ENCODE measurements at places on chromosomes 2 and 18. TPM values are rescaled to one million over a fixed set of nuclear protein-coding genes. Genes with fewer than 3 reads are reported as not detected.
A peak's percentile ranks its signal among the peaks of the same experiment; 100 is the strongest.

GRCh38 chr18:59246796-59247195 is 26.5 kb downstream of the RAX start:
- no peak overlapping the region for H3K27ac ChIP-seq
- no peak for DNase-seq
- no peak overlapping the region for H3K4me3 ChIP-seq
- no peaks in the 10 kb centered on the region for H3K36me3 ChIP-seq
- H3K4me1 ChIP-seq, result no peaks in the 10 kb centered on the region
- H3K27me3 ChIP-seq, result no peaks in the 10 kb centered on the region

- no peak overlapping the region for H3K27ac ChIP-seq
- no peaks in the 10 kb centered on the region for H3K4me1 ChIP-seq
- no peak overlapping the region for H3K4me3 ChIP-seq
- H3K27me3 ChIP-seq, result no peaks in the 10 kb centered on the region
- DNase-seq, result no peak
- H3K36me3 ChIP-seq, result no peaks in the 10 kb centered on the region
Measured at GRCh38 chr2:53989210-53989862, 18.5 kb upstream of the PSME4 start.

DNA sequence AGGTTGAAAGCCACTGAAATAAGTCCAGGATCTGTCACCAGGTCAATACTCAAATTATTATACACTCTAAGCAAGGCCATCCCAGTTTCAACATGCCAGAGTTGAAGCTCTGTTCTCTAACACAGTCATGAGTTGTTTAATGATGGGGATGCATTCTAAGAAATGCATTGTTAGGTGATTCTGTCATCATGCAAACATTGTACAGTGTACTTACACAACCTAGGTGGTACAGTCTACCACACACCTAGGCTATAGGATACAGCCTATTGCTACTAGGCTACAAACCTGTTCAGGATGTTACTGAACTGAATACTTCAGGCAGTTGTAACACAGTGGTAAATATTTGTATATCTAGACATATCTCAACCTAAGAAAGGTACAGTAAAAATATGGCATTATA is 162.2 kb downstream of the BAZ2B start:
- no peaks in the 10 kb centered on the region for H3K4me1 ChIP-seq
- no peak for DNase-seq
- no peaks in the 10 kb centered on the region for H3K27me3 ChIP-seq
- no peaks in the 10 kb centered on the region for H3K36me3 ChIP-seq
- H3K4me3 ChIP-seq, result no peak overlapping the region

DNA sequence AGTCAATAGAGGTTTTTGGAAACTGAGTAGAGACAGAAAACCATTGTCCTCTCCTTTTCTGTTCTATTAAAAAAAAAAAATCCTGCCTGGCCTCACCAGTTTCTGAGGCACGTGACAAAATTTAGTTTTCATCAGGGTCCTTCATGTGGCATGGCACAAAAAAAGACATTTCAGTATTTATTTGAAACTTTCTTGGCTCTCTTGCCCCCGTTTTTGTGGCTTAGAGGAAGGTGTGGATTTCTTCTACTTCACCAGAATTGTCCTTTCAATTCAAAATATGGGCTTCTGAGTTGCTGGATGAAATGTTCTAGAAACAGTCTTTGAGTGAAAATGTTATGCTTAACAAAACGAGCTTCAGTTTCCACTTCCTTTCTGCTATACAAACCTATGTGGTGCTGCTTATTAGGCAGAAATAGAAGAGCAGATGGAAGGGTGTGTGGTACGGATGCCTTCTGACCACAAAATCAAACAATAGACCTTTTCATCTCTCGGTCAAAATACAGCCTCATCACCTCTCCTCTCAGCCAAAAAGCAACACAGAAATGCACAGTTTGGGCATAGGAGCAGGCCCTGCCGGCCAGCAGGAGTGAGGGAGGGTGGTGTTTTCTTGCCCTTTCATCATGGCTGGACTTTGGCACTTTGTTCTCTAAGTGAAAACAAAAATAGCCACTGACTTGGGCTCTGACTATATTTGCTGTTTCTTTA is 89.2 kb downstream of the SH3RF3 start:
- H3K4me1 ChIP-seq, result no peaks in the 10 kb centered on the region
- DNase-seq, result no peak
- no peaks in the 10 kb centered on the region for H3K27me3 ChIP-seq
- H3K27ac ChIP-seq, result no peak overlapping the region
- H3K4me3 ChIP-seq, result no peak overlapping the region

- H3K4me1 ChIP-seq, result no peaks in the 10 kb centered on the region
- no peak for DNase-seq
- H3K4me3 ChIP-seq, result no peak overlapping the region
- no peaks in the 10 kb centered on the region for H3K36me3 ChIP-seq
- no peak overlapping the region for H3K27ac ChIP-seq
Measured at GRCh38 chr2:144704709-144705095, 184.8 kb upstream of the ZEB2 start.

The GPR155 gene
- 0.25 TPM for polyA plus RNA-seq

- no peaks in the 10 kb centered on the region for H3K27me3 ChIP-seq
- no peaks in the 10 kb centered on the region for H3K4me1 ChIP-seq
- H3K36me3 ChIP-seq, result no peaks in the 10 kb centered on the region
- no peak overlapping the region for H3K4me3 ChIP-seq
- no peak for DNase-seq
- no peak overlapping the region for H3K27ac ChIP-seq
Measured at GRCh38 chr2:219642069-219642454, 14.6 kb downstream of the SLC4A3 start.

DNA sequence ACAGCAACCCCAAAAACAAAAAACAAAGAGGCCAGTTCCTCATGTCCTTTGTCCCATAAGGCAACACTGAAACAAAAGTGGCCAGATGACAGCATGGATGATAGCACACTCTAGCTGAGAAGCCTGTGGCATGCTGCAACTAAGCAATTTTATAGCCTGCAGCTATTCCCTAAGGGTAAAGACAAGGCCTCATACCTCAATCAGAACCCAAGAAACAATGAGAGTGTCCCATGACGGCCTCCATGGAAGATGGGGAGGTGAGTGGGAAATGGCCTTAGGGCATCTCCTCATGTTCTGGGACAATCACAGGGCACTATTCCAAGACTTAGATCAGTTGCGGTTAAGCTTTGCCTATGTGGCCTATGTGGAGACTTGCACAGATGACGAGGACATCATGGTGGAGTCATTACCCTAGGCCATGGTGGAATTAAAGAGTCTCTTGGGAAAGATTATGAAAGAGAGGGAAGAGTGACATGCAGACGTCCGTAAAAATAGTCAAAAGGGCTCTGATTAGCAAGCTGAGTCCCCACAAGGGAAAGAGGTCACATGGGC is 103.1 kb downstream of the INO80D start:
- no peaks in the 10 kb centered on the region for H3K27me3 ChIP-seq
- H3K4me1 ChIP-seq, result no peaks in the 10 kb centered on the region
- no peak overlapping the region for H3K27ac ChIP-seq
- H3K36me3 ChIP-seq, result no peaks in the 10 kb centered on the region
- DNase-seq, result no peak

DNA sequence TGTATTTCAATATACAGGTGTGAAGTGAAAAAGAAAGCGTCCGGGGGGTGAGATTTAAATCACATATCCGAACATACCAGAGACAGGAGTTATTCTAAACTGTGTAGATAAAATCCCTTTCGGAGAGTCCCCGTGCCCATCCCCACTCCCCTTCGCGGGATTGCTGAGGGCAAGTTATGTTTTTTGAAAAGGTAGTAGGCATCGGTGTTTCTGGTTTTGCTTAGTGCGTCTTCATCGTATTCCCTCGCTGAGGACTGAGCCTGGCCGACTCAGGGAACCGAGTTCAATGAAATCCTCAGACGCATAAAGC is 583.4 kb downstream of the ZEB2 start:
- no peaks in the 10 kb centered on the region for H3K27me3 ChIP-seq
- no peak for DNase-seq
- H3K36me3 ChIP-seq, result no peaks in the 10 kb centered on the region
- H3K4me3 ChIP-seq, result peak overlapping the region; percentile 62
- peaks cover 2% of the 10 kb centered on the region for H3K4me1 ChIP-seq
- no peak overlapping the region for H3K27ac ChIP-seq

DNA sequence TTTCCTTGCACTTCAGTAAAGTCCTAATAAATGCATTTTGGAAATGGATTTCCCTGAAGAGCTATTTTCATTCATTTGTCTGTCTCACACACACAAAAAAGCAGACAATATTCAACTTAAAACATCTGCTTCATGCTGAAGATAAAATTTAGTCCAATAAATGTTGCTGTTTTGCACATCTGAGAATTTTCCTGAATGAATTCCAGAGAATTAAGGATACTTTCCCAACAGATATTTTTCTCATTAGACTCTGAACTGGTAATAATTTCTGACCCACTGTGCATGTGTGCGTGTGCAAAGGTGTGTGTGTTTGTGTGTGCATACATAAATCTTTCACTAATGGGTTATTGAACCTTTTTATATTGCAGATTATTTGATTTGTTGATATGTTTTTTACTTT is 390.2 kb upstream of the TMEFF2 start:
- H3K4me1 ChIP-seq, result no peaks in the 10 kb centered on the region
- H3K36me3 ChIP-seq, result no peaks in the 10 kb centered on the region
- H3K27ac ChIP-seq, result no peak overlapping the region
- no peaks in the 10 kb centered on the region for H3K27me3 ChIP-seq
- no peak overlapping the region for H3K4me3 ChIP-seq

DNA sequence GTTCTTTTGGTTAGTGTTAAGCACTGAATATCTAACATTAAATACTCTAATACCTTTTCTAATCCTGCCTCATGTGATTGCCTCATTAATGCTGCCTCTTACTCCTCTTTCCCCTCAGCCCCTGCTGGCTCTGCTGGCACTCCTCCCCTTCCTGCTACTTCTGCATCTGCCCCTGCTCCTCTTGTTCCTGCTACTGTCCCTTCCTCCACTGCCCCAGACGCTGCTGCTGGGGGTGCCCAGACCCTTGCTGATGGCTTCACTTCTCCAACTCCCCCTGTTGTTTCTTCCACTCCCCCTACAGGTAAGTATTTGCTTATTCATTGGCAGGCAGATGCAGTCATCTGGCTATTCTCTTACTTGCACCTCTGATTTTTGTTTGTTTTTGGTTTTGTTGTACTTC is 68.5 kb downstream of the ABI2 start:
- no peak overlapping the region for H3K4me3 ChIP-seq
- no peaks in the 10 kb centered on the region for H3K36me3 ChIP-seq
- H3K4me1 ChIP-seq, result no peaks in the 10 kb centered on the region
- no peak overlapping the region for H3K27ac ChIP-seq
- no peak for DNase-seq

DNA sequence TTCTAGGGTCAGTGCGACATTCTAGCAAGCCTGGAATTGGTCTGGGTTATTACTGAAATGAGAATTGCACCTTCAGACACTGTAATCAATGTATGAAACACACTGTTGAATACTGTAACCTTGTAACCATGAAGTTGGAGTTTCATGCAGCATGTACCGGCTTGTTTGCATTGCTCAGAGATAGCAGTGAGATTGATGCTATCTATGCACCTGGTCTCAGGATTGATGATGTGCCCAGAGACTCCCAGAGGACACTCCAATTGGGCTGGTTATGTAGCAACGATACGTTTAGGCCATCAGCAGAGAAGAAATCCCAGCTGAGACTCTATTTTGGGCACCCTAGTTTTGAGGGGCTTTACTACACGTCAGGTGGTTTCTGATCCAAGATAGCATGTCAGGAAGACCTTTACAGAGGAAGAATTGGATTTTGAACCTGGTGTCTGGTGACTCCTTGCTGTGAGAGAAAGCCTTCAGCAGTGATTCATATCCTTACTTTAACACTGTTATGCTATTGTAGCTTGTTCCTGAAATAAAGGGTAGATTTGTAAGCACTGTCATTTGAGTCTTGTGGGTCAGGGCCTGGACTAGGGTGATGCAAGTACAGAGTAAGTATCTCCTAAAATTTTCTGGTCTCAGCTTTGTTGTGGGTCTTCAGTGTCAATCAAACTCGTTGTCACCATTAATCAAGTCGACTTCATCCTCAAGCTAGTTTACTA is 305.1 kb upstream of the GULP1 start:
- no peaks in the 10 kb centered on the region for H3K27me3 ChIP-seq
- no peaks in the 10 kb centered on the region for H3K36me3 ChIP-seq
- DNase-seq, result no peak
- no peak overlapping the region for H3K4me3 ChIP-seq
- H3K4me1 ChIP-seq, result peaks cover 2% of the 10 kb centered on the region

DNA sequence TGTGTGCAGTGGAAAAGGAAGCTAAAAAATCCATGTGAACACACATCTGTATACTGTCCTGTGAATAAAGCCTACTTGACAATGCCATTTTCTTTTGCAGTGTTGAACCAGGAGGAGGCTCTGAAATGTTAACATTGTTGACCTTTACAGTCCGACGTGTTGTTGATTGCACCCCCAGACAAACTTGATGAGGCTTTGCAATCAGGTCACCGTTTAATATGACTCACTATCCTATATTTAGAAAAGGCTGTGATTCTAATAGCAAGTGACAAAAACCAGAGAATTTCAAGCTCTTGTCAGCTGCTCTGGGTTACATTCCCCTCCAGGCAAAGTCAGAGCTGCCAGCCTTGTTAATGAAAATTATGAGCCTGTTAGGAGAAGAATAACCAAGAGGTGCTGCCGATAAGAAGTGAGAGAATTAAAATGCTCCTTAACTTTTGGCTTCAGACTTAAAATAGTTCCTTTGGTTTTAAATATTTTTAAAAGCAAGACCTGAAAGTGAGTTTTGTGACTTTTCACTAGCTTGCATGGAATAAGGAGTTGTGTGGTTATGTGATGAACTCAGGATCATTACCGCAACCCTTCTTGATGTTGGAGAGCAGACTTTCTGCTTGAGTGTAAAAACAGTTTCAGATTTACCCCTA is 162.1 kb downstream of the QPCT start:
- H3K4me3 ChIP-seq, result no peak overlapping the region
- H3K36me3 ChIP-seq, result no peaks in the 10 kb centered on the region
- DNase-seq, result no peak
- peak overlapping the region; percentile 51 for H3K27ac ChIP-seq
- peaks cover 6% of the 10 kb centered on the region for H3K4me1 ChIP-seq

DNA sequence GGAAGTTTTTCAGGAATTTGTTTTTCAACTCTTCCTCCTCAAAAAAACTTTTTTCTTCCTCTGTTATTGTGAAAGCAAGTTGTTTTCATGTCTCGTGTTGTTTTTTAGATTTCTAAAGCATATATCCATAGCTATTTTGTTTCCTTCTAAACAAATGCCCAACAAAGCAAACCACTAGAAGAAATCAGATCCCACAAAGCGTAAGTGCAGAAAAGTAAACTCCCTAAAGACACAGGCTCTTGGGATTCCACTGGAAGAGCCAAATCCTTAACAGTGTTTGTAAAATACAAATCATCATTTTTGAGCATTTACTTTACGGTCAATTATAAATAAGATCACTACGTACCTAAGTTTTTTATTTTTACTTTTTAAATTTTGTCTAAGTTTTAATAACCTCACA is 21.7 kb upstream of the RIF1 start:
- no peaks in the 10 kb centered on the region for H3K27me3 ChIP-seq
- no peak overlapping the region for H3K27ac ChIP-seq
- DNase-seq, result no peak
- H3K4me3 ChIP-seq, result no peak overlapping the region

The CBLN2 gene
- polyA plus RNA-seq, result not detected

DNA sequence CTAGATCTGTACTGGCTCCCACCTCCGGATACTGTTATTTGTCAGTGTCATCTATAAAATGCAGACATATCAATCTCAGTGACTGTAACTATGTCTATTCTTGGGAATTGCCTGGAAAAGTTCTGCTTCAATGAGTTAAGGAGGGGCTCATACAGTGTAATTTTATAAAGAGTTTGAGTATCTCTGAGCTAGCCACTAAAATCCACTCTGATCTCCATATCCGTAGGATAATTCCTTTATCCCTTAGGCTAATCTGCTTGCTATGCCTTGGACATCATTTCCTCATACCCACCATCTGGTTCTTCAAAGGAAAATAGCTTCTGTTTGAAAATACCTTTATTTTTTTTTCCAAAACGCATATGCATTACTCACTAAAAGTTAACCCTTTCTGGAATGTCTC is 863.2 kb downstream of the SUCLG1 start:
- no peaks in the 10 kb centered on the region for H3K36me3 ChIP-seq
- H3K4me3 ChIP-seq, result no peak overlapping the region
- H3K4me1 ChIP-seq, result no peaks in the 10 kb centered on the region
- H3K27ac ChIP-seq, result no peak overlapping the region
- no peak for DNase-seq
